ENCODE measurements at places on chromosomes 2 and 18.

GRCh38 chr2:73999881-74000597, 15.3 kb downstream of the TET3 start:
- no peak for DNase-seq

DNA sequence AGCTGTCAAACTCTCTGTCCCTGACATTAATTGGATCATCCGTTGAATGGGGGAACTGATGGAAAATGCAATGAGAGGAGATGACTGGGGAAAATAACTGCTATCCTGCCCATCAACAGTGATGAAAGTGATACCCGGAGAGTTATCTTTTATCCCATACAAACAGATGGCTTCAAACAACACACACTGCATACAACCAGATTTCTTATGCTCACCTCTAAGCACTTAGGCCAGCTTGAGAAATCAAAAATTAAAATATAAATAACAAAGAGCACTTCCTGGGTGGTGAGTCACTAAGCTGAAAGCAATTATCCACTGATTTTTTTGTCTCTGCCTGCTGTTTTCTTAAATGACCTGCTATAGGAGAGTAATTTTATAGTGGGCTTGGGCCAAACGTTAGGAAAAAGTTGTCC, 237.6 kb upstream of the RGPD4 start:
- DNase-seq, result no peak

GRCh38 chr2:238684362-238685326, 163.2 kb upstream of the TWIST2 start:
- DNase-seq, result peak; percentile 94

DNA sequence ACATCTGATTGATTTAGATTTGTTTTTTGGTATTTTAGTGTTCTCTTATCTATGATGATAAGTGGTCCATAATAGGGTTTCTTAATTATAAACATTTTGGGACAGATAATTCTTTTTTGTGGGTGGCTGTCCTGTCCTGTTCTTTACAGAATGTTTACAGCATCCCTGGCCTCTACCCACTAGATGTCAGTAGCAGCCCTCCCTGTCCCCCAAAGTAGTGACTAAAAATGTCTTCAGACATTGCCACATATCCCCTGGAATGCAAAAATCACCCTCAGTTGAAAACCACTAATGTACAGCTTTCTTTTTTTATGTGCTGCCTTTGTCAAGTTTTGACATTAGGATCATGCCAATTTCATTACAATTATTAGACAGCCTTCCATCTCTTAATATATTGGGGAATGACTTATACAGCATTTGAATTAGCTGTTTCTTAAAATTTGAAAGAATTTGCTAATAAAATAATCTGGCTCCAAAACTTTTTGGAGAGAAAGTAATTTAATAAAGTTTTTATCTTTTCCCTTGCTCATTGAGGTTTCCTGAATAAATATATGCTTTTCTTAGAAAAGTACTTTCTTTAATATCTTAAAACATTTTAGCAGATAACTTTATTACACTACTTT, 19.5 kb downstream of the WIPF1 start:
- DNase-seq, result peak; percentile 27

- peak; percentile 31 for DNase-seq
Observed at GRCh38 chr2:110853516-110853915, 121.1 kb downstream of the ACOXL start.

DNA sequence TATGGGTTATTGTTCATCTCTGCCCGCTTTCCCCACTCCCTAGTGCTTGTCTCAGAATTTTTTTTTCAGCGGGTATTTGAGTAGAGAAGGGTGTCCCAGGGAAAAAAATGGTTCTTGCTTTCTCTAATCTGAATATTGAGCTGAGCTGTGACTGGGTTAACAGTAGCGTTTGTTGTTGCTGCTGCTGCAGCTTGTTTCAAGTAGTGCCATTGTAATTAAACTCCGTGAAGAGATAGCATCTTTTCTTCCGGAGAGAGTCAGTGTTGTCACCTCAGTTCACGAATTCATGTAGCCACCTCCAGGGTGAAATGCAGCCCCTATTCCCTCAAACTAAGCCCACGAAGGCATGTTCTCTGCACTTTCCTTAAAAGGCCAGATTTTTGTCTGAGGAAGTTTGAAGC, 1.5 kb upstream of the AAK1 start:
- no peak for DNase-seq

DNA sequence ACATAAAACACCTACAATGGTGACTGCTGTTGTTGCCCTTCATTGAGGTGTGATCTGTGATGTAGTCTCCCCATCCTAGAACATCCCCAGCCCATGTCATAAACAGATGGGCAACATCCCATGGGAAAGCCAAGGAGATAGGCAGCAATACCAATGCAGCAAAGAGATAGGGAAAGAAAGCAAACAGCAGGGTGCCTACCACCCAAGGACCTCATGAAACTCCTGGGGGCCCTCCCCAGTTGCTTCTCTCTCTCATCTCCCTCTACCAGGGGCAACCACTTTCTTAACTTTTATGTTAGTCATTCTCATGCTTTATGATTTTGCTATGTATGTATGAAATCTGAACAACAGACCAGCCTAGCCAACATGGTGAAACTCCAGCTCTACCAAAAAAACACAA, 8.1 kb upstream of the ITPRIPL1 start:
- DNase-seq, result no peak

GRCh38 chr2:240588006-240588655, 1.6 kb downstream of the CAPN10 start:
- no peak for DNase-seq

DNA sequence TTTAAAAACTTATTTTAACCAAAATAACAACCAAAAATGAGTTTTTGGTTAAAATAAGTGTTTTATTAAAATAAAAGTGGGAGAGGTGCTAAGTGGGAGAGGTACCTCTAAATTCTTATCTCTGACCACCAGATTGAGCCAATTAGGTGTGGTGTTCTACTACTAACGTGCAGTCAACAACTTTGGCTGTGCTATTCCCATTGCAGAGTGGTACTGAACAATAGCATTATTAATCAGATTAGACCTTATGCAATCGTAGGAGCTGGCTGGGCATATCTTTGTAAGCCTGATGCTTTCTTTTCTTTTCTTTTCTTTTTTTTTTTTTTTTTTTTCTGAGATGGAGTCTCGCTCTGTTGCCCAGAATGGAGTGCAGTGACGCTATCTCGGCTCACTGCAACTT, 38.9 kb downstream of the RAB27B start:
- no peak for DNase-seq

GRCh38 chr2:9235147-9236044, 28.8 kb downstream of the ASAP2 start:
- DNase-seq, result peak; percentile 85

GRCh38 chr18:28036488-28036887, 140.4 kb downstream of the CDH2 start:
- DNase-seq, result no peak

GRCh38 chr18:75799449-75800330, 372.2 kb upstream of the SMIM21 start:
- no peak for DNase-seq

DNA sequence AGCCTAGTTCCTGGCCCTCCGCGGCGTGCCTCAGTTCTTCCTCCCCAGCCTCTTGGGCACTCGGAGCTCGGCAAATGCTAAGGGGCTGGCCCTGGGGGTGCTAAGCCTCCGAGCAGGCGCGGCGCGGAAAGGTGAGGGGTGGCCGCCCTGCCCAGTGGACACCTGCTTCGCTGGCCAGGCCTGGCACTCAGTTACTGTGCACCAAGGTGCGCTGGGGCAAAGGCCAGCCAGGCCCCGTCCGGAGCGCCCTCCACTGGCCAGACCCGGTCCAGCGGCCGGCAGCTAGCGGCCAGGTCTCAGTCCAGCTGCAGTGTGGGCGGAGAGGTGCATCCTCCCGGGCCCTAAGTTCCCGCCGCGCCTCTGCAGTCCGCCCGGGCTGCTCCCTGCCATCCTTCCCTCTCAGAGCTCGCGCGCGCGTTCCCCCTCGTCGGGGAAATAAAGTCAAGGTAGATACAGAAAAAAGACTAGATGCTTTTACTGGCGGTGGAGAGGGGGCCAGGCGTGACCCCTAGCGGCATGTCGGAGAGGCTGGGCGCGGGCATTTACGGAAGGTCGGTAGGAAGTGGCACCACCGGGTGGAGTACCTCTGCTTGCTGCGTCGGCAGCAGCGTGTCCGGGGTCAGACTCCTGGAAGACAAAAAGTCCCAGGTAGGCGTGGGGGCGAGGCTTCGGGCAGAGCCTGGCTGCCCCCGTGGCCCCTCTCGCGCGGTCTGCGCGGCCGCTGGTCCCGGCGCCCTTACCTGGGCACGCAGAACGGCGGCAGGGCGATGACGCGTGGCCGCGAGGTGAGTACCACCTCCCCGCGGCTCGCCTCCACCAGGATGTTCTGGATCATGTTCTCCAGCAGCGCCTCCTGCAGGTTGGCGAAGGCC, 9.4 kb upstream of the CRYBA2 start:
- DNase-seq, result no peak

DNA sequence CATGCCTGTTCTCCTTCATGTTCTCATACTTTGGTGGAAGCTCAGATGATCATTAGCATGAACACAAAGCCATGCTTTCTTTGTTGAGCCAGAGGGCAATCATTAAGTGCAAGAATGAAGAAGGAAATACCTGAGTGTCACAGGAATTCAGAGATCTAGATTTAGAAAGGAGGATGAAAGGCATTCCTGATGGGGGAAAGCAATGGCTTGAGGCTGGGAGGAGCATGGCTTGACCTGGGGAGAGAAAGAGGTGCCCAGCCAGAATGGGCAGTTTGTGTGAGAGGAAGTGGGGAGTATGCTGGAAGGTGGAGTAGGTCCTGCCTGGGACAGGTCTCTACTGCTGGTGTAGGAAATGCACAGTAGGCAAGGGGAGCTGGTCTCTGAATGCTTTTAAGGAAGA, 35.1 kb downstream of the SLC4A3 start:
- DNase-seq, result no peak

- DNase-seq, result no peak
Observed at GRCh38 chr2:204449977-204450376, 95.3 kb upstream of the PARD3B start.

- no peak for DNase-seq
Observed at GRCh38 chr2:205714058-205714776, 31.9 kb downstream of the NRP2 start.

- peak; percentile 11 for DNase-seq
Observed at GRCh38 chr2:102520009-102520408, 47.0 kb downstream of the SLC9A4 start.

DNA sequence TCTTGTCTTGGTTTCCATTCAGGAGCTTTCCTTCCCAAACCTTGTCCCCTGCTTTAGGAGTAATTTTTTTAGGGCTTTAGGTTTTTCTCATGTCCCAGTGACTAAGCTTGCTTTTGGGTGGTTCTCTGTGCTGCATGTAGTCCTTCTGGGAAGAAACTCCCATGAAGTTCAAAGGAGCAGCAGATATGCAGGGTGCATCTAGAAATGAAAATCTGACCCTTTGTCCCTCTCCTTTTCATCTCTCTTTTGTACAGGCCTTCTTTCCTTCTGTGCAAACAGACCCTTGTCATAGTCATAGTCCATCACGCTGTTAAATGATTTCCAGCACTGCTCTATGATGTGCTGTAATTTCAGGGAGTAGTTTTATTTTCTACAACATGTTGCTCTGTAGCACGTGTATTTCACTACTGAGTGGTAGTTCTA, 20.4 kb downstream of the FMNL2 start:
- DNase-seq, result no peak

- DNase-seq, result no peak
Observed at GRCh38 chr2:196413821-196414274, 225.7 kb upstream of the CCDC150 start.

DNA sequence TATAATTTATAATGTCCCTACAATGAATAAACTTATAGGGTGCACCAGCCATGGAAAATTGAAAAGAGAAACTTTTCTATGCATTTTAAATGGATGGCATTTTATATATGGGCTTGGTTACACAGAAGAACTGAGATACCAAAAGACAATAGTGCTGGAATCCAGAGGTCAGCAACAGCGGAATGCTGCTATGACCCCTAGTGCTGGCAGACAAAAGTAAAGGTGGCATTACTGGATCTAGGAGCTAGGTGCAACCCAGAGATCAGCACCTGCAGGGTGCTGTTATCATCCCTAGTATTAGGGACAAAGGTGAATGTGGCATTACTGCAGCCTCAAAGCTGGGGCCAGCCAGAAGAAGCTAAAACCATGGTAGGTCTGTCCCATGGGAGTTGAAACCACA, 392.7 kb upstream of the ST6GAL2 start:
- no peak for DNase-seq

DNA sequence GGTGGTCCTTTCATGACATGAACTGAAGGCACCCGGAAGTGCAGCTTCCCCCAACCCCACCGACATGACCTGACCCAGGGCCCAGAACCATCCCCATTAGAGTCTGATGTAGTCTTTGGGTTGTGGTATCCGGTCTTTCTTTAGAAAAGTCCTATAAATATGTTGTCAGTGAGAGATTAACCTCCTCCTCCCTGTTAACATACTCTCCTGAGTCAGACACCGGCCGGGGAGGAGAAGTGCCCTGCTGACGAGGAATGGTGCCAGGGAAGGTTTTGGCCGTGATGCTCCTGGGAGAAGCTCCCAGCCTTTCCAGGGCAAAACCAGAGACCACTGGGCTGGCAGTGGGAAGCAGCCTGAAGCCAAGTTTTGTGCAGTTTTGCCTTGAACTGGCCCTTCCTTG, 109.0 kb downstream of the LAMA3 start:
- no peak for DNase-seq

- DNase-seq, result no peak
Observed at GRCh38 chr18:23448291-23448690, 4.8 kb upstream of the RIOK3 start.

GRCh38 chr2:229800997-229801754, 86.8 kb upstream of the DNER start:
- peak; percentile 46 for DNase-seq

- no peak for DNase-seq
Observed at GRCh38 chr2:180992994-180993393, 12.6 kb downstream of the UBE2E3 start.

- DNase-seq, result no peak
Observed at GRCh38 chr2:192298664-192299063, 103.9 kb upstream of the TMEFF2 start.

GRCh38 chr2:63023444-63023843, 27.2 kb upstream of the OTX1 start:
- DNase-seq, result peak; percentile 52

DNA sequence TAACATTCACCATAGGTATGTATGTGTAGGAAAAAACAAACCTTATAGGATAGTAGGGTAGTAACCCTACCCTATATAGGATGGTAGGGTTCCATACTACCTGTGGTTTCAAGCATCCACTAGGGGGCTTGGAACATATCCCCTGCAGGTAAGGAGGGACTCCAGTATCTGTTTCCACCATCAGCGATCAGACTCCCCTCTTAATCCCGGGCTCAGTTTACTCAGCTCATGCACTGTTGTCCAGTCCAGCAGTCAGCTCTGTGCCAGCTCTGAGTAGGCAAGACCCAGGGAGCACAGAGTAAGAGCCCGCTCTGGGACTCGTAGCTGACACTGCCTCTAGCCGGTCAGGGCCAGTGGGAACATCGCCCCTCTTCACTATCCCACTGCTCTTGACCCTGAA, 61.7 kb downstream of the MEX3C start:
- DNase-seq, result no peak

- no peak for DNase-seq
Observed at GRCh38 chr2:238433300-238433915, 6.7 kb downstream of the ASB1 start.

GRCh38 chr18:32772581-32773381, at the start of gene KLHL14:
Gene KLHL14, minus strand, starts transcription at chr18:32773023. Its CDS starts 2,432 bp downstream, at chr18:32770591.
- no peak for DNase-seq

Data from HTR-8/SVneo (cell line).